ENCODE measurements at places on chromosomes 4 and X.

DNA sequence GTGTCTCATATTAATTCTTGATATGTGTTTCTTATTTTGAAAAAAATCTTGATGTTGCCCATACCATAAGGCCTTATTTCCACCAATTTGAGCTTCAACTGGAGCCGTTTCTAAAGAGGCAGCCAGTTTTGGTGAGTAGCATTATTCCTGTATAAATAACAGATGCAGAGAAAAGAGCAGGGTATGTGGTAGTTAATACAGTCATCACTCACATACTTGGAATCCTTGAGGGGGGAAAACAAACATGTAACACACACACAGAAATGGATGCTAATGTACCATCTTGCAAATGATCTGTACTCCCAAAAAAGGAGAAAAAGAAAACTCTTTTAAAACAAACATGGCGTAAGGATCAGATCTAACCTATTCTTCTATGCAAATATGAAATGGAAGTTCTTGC is 389.7 kb downstream of the GPM6A start:
- DNase-seq, result no peak

DNA sequence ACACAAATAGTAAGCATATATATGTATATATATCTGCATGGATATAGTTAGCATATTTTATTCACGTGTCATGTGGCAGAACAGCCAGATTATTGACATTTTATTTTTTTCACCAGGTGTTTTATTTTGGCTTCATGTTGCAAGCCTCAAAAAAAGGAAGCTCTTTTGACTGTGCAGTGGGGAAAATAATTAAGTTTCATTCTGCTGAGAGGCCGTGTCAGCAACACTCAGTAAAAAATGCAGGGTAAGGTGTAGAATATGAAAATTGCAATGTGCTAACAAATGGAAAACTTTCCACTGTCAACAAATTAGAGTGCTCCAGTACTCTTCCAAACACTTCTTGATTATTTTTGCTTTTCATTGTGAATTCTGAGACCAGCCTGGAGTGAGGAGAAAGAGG is 511.5 kb downstream of the GLUD2 start:
- no peak for DNase-seq

GRCh38 chr4:141513866-141514265 is 122.5 kb upstream of the IL15 start:
- DNase-seq, result no peak

- DNase-seq, result no peak
Observed at GRCh38 chrX:33194876-33195433, 16.4 kb downstream of the DMD start.

DNA sequence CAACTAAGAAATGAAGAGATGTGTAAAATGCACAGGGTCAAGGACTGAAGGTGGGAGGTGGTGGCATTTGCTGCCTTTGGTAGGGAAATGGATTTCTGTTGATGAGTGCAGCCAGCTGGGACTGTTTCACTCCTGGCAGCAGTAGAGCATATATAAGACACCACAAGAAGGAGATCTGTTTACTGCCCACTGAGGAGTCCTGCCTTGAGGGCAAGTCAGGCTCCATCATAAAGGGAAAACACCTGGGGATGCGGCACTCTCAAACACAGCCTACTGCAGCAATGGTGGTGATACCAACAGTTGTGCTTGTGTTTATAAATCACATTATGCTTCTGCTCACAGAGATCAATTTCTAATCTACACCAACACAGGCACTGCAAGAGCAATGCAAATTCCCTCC is 222.1 kb downstream of the TACR3 start:
- no peak for DNase-seq

DNA sequence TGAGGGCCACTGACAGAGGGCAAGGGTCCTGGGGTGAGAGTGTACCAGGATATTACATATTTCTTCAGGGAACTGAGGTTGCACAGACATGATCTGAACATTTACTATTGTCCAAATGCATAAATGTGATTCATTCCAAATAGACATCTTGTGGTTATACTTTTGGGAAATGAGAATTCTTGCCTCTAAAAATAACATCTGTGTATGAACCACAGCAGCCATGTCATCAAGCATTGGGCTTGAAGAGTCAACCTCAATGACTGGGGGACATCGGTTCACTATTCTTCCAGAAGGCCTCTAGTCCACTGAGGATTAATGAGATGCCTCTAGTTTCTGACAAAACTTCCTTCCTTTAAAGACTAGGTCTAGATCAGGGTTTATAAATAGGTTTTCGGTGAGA is 193.1 kb upstream of the GPC4 start:
- DNase-seq, result no peak

- DNase-seq, result no peak
Observed at GRCh38 chr4:169060391-169061091, 50.5 kb upstream of the CBR4 start.

- no peak for DNase-seq
Observed at GRCh38 chrX:19629541-19629940, 114.2 kb upstream of the MAP3K15 start.

- DNase-seq, result no peak
Observed at GRCh38 chrX:115936008-115936407, 234.5 kb upstream of the AGTR2 start.

- DNase-seq, result no peak
Observed at GRCh38 chr4:121654738-121655137, 42.0 kb downstream of the ANXA5 start.

DNA sequence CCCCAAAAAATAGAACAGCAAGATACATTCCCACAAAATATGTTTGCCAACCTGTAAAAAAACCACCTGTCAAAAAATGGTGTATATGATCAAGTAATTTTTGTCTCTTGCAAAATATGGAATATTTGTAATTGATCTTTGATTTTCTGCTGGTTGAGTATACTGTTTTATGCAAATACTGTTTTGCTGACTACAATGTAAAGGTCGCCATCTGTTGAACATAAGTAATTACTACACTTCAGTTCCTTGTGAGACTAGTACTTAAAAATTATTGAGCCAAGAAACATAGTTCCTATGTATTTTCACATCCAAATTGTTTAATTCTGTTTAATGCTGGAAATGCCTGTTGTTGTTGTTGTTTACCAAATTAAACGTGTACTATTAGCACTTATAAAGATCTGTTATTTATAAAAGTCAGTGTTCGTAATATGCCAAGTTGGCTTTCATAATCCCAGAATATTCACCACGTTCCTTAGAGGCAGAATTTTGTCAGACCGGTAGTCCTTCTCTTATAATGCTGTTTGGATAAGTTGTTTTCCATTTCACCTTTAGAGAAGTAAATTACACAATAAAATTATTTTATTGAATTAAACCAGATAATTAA is 144.2 kb downstream of the PDLIM5 start:
- no peak for DNase-seq

DNA sequence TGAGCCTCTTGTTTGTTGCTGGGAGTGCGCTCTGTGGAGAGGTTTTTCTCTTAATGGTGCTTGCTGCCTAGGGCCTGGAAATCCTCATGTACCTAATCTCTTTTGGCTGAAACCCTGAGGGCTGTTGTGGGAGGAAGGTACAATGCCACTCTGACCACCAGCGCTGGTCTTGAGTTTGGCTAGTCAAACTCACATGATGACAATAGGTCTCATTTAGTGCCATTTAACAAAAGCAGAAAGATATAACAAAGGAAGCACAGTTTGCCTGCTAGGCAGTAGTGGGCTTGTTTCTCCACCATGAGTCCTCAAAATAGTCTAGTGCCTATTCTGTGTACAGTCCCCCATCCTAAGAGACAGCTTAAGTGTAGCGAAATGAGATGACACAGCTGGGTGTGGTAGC is 111.3 kb downstream of the TSPAN7 start:
- no peak for DNase-seq

DNA sequence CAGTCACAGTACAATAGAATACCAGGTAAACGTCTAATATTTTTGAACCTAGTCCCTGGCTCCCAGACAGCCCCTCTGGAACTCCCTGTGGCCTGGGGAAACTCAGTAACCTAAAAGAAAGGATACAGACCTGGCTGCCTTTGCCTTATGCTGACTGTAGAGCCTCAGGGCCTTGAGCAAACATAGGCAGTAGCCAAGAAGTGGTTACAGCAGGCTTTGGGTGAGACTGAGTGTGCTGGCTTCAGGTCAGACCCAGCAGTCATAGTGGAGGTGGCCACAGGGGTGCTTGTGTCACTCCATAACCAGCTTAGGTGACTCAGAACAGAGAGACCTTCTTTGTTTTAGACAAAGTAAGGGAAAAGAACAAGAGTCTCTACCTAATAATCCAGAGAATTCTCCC is 141.8 kb upstream of the PRDX4 start:
- DNase-seq, result no peak
